ENCODE measurements at places on chromosomes 6 and 20.

- no peak for DNase-seq
These were observed 779.7 kb upstream of the MAN1A1 start for GRCh38 chr6:120129228-120129627.

DNA sequence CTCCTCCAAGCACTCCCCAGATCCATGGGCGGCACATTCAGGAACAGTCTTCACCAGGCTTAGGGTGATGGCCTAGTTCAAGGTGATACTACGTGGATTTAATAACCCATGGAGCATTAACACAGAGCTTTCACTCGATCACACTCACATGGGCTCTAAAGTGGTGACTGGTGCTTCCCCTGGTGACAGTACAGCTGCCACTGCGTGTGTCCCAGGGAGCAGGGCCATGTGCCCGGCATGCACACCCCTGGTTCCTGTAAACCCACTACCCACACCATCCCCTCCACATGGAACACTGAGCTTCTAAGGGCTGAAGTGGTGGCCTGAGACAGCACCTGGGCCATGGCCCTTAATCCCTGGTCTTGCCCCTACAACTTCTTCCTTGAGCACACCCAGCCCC is 27.8 kb upstream of the APMAP start:
- DNase-seq = no peak

DNA sequence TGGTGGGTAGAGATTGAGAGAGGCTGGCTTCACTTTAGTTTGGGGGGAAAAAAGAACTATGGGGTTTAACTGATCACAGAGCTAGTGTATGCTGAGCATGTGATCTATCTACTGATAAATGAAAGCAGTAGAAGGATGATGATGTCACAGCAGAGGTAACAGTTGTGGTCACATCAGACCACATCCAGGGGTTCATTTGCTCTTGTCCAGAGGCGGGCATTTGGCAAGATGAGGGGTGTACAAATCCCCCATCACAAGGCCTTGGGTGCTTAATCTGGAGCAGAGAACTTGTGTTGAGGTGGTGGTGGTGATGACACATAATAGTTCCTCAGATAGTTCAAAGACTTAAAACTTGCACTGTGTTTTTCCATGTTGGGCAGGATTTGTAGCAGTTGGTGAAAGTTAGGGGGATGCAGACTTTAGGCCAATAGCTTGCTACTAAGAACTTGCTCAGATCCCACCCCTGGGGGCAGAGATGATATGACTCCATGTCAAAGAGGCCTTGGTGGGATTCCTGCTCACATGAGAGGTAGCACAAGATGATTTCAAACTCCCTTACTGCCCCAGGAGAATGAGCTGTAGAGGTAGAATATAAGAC is 63.4 kb downstream of the PRDM1 start:
- no peak for DNase-seq

DNA sequence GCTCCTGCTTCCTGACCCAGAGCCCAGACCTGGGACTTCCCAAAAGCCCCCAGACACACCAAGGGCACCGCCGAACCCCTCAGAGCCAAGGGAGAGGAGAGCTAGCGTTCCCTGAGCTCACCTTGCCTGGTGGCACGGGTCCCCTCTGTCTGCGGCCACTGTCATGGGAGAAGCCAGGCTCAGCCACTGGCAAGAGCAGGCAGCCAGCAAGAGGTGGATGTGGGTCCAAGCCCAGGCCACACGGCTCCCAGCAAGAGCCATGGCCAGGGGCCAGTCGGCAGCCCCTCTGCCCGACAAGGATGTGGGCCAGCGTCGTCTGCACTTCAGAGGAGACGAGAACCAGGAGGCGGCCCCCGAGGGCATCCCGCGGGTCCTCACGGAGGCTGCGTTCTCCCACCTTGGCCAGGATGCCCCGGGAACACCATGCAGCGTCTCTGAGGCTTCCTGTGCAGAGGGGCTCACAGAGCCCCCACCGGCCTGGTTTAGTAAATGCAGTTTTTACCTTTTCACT is 2.2 kb upstream of the PPDPF start:
- no peak for DNase-seq

DNA sequence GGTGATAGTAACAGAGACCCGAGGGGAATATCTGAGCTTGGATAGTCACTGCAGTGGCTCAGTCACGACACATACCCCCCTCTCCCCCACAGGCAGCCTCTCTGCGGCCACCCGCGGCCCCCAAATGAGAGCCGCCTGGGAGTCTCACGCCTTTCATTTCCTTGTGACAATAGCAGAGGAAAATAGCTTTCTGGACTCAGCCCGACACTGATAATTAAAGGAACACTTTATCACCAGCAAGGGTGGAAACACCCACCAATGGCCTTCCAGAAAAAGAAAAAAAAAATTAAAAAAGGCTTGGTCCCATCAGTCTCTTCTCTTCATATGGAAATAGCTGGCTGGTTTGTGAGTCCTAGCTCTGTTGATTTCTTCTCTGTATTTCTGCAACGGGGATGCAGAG is 35.1 kb upstream of the KCNG1 start:
- DNase-seq = no peak

- DNase-seq = no peak
These were observed 8.9 kb downstream of the GFOD1 start for GRCh38 chr6:13478525-13478966.

GRCh38 chr20:44540834-44541233 is 19.0 kb upstream of the SERINC3 start:
- DNase-seq = no peak

- DNase-seq = no peak
These were observed 16.7 kb upstream of the SNX14 start for GRCh38 chr6:85610182-85610895.

DNA sequence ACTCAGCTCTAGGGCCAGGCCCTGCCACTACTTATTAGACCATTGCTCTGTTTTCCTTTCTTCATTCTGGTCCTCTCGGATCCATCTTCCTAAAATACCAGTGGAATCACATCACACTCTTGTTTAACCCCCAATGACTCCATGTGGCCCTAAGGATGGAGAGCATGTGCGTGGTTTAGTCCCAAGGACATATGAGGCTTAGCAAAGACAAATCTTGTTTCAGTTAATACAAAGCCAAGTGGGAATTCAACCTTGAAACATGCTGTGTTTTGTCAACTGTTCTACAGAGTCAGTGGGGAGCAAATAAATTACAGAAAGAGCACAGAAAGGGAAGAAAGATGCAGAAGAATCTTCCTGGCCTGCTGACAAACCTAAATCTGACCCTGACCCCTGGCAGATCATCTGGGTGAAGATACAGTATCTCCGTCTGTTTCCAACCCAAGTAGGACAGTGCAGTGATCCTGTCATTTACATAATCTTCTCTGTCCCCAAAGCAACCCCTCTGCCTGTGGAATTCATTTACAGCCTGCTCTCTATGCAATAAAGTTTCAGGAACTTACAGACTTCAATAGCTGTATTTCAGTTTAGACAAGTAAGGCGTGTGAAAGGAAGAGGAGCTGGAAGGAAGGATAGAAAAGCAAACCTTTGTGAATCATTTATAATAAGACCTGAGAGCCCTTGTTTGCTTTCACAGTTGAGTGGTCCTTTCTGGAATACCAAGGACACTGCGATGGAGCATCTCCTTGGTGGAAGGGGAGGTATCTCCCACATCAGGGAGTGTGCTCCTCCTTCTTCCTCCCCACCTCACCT is 144.0 kb downstream of the THBS2 start:
- DNase-seq = peak; percentile 49

- no peak for DNase-seq
These were observed 229.8 kb downstream of the COL12A1 start for GRCh38 chr6:74976026-74976425.

DNA sequence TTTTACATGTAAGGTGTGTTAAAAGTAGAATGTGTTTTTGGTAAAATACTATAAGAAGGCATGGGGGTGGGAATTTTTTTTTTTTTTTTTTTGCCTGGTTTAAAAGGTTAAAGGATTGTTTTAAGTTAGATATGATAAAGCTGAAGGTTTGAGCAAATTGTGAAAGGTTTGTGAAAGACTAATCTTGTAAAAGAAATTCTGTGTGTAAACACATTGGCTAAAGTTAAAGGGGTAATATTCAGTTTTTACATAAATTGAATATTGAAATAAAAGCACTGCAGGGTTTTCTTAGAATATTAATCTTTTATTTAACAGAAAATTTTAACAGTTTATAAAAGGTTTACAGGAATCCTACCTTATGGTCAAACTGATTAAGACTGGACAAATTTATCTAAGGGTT is 105.7 kb downstream of the DTNBP1 start:
- DNase-seq = no peak

GRCh38 chr6:18406955-18407749 is 20.0 kb downstream of the RNF144B start:
- no peak for DNase-seq

GRCh38 chr6:142030115-142030619 is 102.6 kb upstream of the GJE1 start:
- DNase-seq = no peak

GRCh38 chr6:96911171-96911570 is 13.4 kb upstream of the KLHL32 start:
- no peak for DNase-seq

GRCh38 chr6:117531346-117531745 is 48.9 kb downstream of the DCBLD1 start:
- DNase-seq = no peak

DNA sequence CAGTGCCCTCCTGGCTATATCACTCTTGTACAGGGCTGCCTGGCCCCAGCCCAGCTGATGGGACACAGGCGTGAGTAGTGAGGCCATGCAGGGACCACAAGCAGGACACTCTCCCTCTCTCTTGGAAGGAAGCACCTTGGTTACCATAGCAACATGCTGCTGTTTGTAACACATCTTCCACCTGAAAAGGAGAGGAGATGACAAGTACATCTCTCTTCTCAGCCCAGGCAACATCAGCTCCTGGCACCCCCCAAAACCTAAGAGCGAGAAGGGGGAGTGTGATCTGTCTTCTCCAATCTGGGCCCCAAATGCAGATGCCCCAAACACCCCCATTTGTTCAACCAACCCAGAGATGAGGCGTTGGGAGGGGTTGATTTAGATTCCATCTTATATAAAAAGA is 49.9 kb downstream of the KCNB1 start:
- no peak for DNase-seq

- DNase-seq = peak; percentile 2
These were observed 710.5 kb downstream of the QKI start for GRCh38 chr6:164124986-164125385.

DNA sequence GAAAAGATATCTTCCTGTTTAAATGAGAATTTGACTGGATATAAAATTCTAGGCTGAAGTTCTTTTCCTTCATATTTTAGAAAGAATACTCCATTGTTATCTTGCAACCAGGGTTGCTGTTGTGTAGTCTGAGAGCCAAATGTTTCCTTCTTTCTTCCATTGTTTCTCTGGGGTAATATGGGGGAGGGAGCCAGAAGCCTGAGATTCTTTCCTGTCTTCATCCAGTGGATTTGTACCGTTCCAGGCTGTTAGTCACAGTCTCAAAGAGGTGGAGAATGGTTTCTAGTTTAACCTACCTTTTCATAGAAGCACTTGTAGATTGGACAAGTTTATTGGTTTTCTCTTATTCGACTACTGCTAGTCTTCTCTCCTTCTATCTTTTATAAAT is 6.1 kb upstream of the ULBP3 start:
- no peak for DNase-seq

DNA sequence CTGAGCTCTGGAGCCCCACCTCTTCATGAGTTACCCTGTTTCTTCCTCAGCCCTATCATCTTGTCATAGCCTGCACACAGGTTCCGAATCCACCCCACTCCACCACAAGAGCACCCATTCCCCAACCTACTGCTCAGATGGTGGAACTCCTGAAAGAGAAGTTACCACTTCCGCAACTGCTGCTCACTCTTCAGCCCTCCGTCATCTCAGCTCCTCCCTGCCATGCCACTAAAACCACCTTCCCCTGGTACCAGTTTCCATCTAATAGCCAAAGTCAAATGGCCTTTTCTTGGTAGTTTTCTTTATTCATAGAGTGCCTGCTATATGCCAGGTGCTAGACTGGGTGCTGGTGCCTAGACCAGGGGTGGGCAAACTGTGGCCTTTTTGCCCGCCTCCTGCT is 3.9 kb downstream of the RAB22A start:
- no peak for DNase-seq

- peak; percentile 7 for DNase-seq
These were observed 167.9 kb upstream of the KCNG1 start for GRCh38 chr20:51190783-51191180.

DNA sequence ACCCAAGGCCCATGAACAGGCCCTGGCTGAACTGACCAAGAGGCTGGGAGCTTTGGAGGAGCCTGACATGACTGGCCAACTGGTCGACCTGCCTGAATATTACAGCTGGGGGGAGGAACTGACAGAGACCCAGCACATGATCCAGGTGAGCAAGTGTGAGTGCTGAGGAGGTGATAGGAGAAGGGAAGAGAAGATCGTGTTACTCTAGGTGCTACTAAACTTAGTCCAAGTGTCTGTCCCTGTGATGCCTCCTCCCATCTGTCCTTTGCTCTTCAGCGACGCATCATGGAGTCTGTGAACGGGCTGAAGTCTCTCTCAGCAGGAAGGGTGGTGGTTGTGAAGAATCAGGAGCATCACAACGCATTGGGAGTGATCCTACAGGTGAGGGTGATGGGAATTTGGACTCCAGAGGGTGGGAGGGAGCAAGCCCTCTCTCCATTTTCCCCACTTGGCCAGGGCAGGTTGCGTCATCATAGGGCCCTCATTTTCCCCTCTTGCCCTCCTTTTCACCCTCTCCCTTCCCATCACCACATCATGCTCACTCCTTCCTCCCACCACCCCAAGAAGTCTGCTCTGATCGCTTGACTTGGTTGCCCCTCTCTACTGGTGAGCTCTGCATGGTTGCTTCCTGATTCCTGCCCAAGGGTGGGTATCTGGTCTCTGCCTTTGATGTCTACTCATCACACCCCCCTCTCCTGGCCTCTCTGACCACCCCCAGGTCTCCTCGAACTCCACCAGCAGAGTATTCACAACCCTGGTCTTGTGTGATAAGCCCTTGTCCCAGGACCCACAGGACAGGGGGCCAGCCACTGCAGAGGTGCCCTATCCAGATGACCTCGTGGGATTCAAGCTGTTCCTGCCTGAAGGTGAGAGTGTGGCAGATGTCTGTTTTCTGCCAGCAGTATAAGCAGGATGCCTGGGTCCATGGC is 4.7 kb downstream of the DXO start:
- DNase-seq = no peak

DNA sequence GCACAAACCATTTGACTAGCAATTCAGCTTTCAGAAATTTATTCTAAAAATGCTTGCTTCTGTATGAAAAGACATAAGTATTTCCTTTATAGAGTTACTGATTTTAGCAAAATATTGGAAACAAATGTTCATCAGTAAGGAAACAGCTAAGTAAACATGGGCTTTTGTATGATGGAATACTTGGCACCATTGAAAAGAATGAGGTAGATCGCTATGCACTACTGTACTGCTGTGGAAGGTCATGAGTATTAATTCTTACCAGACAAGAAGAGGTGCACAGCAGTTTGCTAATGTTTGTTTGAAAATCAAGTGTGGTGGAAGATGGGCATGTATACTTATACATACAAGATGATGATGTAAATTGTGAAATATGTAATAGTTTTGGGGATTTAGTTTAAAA is 73.0 kb downstream of the FARS2 start:
- no peak for DNase-seq

GRCh38 chr20:4216142-4216735 is 200.9 kb upstream of the RNF24 start:
- no peak for DNase-seq

GRCh38 chr20:15805154-15805553 is 768.1 kb downstream of the KIF16B start:
- no peak for DNase-seq

GRCh38 chr6:141264101-141264500 is 868.6 kb upstream of the GJE1 start:
- DNase-seq = peak; percentile 42

All from kidney tubule cell (primary cell).